GM13977 (cell line): ENCODE measurements at places on chromosomes 13 and 19.

GRCh38 chr13:103246581-103247200, 180.5 kb upstream of the SLC10A2 start:
- no peak for DNase-seq

DNA sequence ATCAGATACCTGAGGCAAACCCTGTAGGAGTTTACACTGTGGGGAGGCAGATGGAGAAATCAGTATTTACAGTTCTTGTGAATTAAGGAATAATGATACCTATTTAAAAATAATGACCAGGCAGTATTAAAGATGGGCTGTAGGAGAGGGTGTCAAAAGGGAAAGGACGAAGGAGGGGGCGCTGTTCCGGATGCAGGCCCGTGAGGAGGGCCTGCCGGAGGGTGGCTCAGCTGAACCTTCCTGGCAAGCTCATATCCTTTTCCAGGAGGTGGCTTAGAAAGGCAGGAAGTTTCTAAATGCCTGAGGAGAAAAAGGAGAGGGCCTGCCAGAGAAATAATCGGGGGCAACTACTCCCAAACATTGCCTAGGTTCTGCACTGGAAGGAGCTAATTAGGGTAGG, 46.6 kb downstream of the MBNL2 start:
- DNase-seq, result no peak

DNA sequence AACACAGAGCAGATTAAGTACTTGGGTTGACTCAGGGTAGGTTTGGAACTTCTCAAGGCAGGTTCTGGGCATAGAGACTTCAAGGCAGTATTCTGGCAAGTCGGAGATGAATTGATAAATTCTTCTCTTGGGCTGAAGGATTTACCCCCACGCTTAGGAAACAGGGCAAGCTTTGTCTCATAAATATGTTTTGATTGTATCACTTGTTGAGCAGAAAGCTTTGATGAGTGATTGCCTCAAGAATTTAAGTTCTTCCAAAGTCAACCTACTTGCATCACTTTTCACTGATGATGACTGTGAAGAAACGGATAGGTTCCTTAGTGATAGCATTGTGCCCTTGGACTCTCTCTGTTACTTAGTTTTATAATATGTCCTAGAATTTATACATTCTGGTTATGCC, 258.6 kb upstream of the DACH1 start:
- DNase-seq, result no peak

GRCh38 chr19:54462655-54463530, 685 bp downstream of the LENG9 start:
- peak; percentile 65 for DNase-seq

- DNase-seq, result no peak
Observed at GRCh38 chr13:33245505-33246158, 39.9 kb downstream of the STARD13 start.

GRCh38 chr13:85528491-85529217, 270.6 kb downstream of the SLITRK6 start:
- no peak for DNase-seq

DNA sequence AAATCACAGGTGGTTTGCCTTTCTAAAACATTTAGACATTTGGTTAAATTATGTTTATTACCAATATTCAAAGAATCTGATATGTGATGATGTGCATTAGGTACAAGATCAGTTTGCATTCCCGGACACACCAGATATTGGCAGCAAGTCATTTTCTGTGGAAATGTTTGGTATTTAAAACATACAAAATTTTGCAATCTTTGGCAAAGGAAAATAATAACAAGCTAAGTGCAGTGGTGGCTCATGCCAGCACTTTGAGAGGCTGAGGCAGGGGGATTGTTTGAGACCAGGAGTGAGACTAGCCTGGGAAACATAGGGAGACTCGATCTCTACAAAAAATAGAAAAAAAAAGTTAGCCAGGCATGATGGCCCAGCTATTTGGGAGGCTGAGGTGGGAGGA, 29.1 kb upstream of the TSC22D1 start:
- no peak for DNase-seq

GRCh38 chr19:18460900-18461299, 23.0 kb upstream of the ISYNA1 start:
- DNase-seq, result no peak

- DNase-seq, result no peak
Observed at GRCh38 chr13:105848494-105848893, 687.0 kb downstream of the EFNB2 start.

DNA sequence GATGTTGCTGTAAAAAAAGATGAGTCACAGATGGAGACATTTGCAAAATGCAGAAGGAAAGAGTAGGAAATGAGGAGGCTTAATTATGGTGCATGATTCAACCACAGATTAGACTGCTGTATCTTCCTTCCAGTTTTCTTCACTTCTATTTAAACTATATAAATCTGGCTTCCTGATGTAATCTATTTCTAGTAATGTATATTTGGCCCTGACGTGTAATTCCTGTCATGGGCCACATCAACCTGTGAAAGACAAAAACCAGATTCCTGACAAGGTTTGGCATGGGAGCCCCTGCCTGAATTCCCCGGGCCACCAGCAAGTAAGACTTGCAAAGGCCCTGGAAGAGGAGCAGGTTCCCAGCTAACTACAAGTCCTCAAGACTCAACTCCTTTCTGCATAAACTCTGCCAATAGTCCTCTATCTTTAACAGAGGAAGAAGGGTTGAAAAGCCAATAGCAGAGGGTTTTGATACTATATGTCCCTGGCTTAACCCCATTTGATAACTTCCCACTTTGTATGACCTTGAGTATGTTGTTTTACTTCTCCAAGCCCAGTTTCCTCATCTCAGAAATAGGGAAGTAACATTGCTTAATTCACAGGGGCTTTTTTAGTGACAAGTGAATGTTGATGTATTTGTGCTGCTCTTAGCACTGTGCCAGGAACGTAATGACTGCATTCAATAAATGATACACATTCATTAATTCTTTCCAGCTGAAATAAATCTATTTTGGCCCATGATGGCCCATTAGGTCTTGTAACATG, 172.7 kb downstream of the SPRY2 start:
- no peak for DNase-seq

DNA sequence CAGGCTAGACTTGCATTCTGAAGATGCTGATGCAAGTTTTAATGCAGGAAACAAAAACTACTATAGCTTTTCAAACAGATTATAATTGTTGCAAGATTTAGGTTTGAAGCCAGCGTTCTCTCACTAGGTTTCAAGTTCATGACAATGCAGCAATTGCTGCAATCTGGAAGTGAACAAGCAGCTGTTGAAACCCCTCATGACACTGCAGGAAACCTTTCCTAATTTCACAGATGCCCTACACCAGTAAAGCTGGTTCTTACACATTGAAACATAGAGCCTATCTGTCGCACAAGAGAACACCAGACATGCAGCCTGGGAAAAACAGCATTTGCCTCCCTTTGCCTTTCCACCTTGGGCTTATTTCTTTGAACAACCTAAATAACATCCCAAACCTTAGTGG, 1737.2 kb upstream of the MIR17HG start:
- DNase-seq, result no peak

GRCh38 chr13:109348519-109349258, 437.7 kb downstream of the IRS2 start:
- DNase-seq, result no peak

DNA sequence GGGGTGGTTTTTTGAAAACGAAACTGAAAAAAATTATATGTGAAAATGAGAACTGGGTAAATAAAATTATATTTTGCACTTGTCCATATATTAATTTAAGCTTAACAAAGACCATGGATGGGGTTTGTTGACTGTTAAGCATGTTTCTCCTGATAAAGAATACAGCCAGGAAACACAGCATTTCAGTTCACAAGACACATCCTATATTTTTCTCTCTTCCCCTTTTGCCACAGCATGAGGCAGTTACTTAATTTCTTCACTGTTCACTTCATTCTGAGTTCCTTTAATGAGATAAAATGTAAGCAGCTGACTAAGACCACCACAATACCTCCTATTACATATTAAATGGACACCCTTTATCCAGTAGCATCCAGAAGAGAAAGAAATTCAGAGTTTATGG, 64.0 kb downstream of the RXFP2 start:
- no peak for DNase-seq
